ENCODE measurements at places on chromosomes 6 and 20. TPM values are rescaled to one million over a fixed set of nuclear protein-coding genes. Genes with fewer than 3 reads are reported as not detected.

Gene ME1
- total RNA-seq: 15.5 TPM

Gene SEMG1
- not detected for total RNA-seq

Gene ECT2L
- not detected for total RNA-seq

Gene LAMA4
- 278 TPM for total RNA-seq

Gene OOEP
- not detected for total RNA-seq

Gene SYTL3
- total RNA-seq: 11.2 TPM

Gene FAM209B
- not detected for total RNA-seq

Gene WFDC5
- not detected for total RNA-seq
